Activated CD4-positive, alpha-beta T cell treated with anti-CD3 and anti-CD28 coated beads, Interleukin-2, Interleukin-6, amounts not matched to agents 100 ng/mL and 50 ng/mL, durations not matched to agents 16 hours and 8 hours (primary cell): ENCODE measurements at places on chromosomes 4 and X.
A peak's percentile ranks its signal among the peaks of the same experiment; 100 is the strongest.

DNA sequence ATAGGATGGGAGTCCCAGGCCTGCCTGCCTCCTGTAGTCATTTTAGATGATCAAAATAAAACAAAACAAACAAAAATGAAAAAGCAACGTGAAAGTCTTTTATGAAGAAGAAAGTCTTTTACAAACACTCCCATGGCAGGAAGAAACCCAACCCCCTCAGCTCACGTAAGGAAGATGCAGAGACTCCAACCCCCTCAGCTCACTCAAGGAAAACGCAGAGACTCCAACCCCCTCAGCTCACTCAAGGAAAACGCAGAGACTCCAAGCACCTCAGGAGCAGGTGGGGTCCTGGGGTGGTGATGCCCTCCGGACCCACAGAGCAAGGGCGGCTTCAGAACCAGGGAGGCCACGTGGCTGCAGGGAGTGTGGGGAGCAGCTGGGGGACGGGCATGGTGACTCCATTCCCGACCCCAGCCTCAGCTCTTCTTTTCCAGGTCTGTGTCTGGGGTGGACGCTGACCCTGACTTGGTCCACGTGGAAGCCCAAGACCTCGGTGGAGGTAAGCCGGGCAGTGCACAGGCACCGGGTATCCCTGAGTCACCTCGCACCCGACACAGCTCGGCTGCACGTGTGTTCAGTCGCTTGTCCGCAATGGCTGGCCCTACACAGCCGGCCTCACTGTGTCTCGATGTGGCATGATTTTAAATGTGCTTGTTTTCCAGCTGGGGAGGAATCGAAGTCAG, 226.5 kb upstream of the PSAPL1 start:
- no peak for DNase-seq

DNA sequence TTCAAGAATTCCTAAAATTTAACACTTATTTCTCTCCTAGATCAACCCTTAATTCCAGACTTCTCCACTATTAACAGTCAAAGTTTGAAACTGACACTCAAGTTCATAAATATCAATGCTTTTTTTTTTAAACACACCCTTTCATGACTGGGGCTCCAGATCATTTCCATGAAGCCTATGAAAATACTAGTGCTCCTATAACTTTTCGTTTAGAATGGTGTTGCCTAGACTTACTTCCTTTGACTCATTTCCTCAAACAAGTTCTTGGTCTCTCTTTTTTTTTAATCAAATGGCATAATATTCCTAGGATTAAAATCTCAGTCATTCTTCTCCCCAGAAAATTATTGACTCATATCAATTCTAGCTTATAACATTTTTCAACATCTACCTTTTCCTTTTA, 13.1 kb downstream of the ZMAT1 start:
- no peak for DNase-seq

DNA sequence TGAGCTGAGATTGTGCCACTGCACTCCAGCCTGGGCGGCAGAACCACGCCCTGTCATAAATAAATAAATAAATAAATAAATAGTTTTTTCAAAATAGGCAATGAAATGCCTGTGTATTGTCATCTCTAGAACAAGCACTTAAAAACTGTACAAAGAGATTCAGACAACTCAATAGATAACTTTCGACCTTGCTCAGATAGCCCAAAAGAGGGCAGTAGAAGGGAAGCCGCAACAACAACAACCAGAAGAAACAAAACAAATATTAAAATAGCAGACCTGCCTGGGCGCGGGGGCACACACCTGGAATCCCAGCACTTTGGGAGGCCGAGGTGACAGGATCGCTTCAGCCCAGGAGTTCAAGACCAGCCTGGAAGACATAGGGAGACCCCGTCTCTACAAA, 9.4 kb upstream of the CLDN34 start:
- DNase-seq = no peak

GRCh38 chr4:787561-787981, 38.4 kb downstream of the CPLX1 start:
- peak; percentile 30 for DNase-seq

DNA sequence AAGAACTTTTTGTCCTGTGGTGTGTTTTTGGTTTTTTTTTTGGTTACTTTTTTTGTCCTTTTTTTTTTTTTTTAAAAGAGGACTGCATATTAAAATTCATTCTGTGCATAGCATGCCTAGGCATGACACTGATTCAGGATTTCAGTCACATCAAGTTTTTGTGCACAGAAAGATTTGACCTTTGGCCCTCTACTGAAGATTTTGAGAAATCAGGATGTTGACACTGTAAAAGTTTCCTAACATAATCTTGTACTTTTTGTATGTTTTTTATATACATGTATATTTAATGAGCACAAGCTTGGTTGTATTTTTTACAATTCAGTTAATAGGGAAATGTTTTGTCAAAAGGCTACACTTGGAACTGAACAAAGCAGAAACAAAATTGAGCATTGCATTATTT, 100.0 kb upstream of the DDX3X start:
- no peak for DNase-seq

- DNase-seq = no peak
Observed at GRCh38 chr4:73740353-73740778, at the start of gene CXCL8. TSS of gene CXCL8 (plus strand) at chr4:73740569. CDS start at chr4:73740659, 90 bp downstream.

DNA sequence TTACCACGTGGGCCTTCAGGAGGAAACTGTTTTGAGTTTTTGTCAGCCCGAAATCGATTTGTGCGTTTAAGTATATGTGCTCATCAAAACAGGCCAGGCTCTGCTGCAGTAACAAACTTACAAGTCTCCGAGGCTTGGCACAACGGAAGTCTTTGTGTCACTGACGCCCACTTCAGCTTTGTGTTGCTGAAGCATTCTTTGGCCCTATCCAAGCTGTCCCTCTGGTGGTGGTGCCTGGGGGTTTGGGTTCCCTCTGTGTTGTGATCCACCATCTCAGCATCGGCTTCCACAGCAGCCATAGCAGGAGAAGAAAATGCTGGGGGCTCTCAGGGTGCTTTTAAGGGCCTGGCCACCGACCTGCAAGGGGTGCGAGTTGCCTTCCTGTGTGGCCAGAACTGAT, 176.4 kb downstream of the PTTG2 start:
- DNase-seq = no peak

DNA sequence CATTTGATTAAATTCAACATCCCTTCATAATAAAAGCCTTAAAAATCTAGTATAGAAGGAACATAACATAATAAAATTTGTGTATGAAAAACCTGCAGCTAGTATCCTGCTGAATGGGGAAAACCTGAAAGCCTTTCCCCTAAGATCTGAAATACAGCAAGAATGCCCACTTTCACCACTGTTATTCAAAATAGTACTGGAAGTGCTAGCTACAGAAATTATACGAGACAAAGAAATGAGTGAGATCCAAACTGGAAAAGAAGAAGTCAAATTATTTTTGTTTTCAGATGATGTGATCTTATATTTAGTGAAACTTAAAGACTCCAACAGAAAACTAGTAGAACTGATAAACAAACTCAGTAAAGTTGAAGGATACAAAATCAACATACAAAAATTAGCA, 152.9 kb downstream of the RTL3 start:
- no peak for DNase-seq

DNA sequence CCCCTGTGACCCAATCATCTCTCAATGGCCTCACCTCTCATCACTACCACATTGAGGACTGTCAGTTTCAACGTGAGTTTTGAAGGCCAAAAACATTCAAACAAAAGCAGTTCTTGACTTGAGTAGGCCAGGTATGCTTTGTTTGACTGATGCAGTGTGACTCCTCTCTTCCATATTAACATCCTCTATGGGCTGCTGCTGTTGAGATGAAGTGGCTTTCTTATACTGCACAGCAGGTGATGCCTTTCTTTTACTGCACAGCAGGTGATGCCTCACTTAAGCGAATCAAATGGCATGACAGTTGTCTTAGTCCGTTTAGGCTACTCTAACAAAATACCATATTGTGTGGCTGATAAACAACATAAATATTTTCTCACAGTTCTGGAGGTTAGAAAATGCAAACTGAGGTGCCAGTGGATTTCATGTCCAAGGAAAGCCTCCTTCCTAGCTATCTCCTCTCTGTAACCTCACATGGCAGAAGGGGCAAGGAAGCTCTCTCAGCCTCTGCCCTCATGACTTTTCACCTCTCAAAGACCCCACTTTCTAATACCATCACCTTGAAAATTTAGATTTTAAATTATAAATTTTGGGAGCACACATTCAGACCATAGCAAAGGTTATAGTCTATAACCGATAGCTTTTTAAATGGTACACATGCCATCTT, 2267.9 kb upstream of the AGA start:
- no peak for DNase-seq

GRCh38 chrX:43557792-43558191, 98.3 kb upstream of the MAOA start:
- peak; percentile 67 for DNase-seq

DNA sequence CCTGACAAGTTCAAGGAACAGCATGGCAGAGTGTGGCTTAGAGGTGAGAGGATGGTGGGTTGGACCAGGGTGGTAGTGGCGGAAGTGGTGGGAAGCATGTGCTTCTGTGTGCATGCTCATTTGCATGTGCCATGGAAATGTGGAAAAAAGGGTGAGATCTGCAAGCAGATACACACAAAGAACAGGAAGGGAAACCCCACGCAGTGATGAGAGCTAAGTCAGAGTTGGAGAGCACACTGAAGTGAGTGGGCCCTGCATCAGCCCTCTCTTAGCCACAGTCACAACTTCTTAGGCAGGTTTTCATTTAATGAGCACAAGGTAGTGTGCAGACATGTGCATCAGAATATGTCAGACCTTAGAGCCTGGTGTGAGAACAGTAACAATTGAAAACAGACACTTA, 483.8 kb downstream of the AFF2 start:
- DNase-seq = no peak

DNA sequence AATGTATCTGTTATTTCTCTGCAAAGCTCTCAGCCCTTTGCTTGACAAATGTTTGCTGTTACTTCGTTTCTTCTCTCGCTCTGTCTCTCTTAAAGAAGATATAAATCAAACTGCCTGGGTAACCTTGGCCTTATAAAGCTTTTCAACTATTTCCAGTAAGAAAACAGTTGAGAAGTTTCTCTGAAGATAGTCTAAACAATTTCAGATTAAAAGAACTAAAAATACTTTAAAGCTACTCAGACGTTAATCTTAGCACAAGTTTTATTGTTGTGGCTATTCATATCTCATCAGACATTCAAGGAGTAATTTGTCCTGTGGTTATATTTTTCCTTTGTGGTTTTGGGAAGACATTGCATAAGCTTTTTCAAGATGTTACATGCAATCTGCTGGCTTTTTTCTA, 22.6 kb downstream of the HOPX start:
- no peak for DNase-seq

DNA sequence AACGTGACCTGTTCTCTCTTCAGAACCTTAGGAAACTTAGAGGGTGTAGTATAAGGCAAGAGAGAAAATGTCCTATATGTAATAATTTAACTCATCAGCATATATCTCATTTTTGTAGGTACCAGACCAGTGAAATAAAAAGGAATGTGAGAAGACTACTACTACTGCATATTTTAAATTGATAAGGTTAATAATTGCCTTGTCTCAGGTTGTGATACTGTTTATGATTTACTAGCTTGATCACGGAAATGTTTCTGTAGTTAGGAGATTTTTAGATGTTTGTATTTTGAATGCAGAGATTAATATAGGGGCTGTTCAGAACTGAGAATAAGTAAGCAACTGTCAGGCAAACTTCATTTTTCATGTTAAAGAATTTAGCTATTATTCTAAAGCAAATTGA, 1563.4 kb downstream of the C4orf33 start:
- no peak for DNase-seq

DNA sequence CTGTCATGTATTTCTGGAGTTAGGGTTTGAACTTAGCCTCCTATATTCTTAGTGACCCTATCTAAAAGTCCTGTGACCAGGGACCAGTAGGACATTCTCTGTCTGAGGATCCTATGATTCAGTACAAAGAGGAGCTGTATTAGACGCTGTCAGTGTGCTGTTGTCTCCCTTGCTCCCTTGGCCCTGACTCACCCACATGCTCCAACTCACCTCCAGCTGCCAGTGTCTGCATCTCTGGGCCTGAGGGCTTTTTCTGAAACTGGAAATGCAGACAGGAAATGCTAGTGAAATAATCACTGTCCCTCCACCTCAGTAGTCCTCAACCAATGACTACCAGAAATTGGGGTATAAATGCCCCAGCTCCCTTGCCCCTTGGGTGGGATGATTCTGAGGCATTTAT, 535.3 kb upstream of the RPS6KA3 start:
- no peak for DNase-seq

- no peak for DNase-seq
Observed at GRCh38 chr4:6182376-6183280, 17.7 kb downstream of the JAKMIP1 start.

GRCh38 chr4:171954650-171955049, 141.4 kb downstream of the GALNTL6 start:
- no peak for DNase-seq

DNA sequence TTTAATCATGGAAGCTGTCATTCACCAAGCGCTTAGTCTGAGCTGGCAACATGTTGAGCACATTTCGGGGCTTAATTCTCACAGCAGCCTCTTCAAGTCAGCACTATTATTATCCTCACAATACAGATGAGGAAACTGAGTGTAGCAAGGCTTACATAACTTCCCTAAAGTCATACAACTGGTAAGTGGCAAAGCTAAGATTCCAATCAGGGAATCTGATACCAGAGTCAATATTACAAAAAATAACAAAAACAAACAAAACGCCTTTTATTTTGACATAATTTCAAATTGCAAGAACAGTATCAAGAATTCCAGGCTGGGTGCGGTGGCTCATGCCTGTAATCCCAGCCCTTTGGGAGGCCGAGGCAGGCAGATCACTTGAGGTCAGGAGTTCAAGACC, 120.4 kb upstream of the DUSP21 start:
- DNase-seq = no peak

- DNase-seq = no peak
Observed at GRCh38 chr4:119536572-119537528, 91.8 kb downstream of the PDE5A start.

DNA sequence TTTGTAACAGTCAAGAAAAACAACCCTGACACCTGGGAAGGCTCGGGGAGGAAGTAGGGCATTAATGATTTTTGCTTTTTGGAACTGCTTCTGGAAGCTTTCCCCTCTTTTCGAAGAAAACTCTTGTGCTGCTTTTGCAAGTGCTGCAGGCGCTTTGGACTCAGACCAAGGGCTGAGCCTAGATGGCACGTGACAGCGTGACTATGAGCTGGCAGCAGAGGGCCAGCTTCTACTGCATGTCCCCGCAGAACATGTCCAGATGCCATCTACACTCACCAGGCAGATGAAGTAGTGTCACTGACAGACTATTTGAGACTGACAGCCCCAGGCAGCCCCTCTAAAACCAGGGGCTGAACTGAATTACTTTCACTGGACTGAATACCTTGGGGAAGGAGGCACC, 6.2 kb downstream of the NR0B1 start:
- no peak for DNase-seq

- DNase-seq = no peak
Observed at GRCh38 chrX:703866-704265, 73.3 kb downstream of the SHOX start.

DNA sequence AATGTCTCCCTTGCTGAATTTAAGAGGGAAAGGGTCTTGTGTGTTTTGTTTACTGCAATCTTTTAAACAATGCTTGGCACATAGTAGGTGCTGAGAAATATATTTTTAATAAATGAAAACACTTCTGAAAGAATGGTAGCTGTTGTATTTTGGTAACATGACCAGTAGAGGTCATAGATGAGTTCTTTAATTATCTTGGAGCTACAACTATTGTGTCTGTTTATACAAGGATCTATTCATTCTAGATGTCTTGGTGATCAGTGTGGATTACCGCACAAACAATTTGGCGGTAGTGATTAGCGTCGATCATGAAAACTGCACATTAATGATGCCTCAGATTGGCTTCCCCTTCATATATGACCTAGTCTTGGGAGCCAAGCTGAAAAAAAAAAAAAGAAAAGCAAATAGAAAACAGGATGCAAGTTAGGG, 21.4 kb upstream of the SCRG1 start:
- DNase-seq = no peak
